ENCODE measurements at places on chromosomes 3 and 15. TPM values are rescaled to one million over a fixed set of nuclear protein-coding genes. Genes with fewer than 3 reads are reported as not detected.

The TF gene
- total RNA-seq: under 0.01 TPM

The OR5AC2 gene
- total RNA-seq: not detected

GRCh38 chr3:166223120-166223519 is 385.9 kb upstream of the BCHE start:
- no peak for DNase-seq

DNA sequence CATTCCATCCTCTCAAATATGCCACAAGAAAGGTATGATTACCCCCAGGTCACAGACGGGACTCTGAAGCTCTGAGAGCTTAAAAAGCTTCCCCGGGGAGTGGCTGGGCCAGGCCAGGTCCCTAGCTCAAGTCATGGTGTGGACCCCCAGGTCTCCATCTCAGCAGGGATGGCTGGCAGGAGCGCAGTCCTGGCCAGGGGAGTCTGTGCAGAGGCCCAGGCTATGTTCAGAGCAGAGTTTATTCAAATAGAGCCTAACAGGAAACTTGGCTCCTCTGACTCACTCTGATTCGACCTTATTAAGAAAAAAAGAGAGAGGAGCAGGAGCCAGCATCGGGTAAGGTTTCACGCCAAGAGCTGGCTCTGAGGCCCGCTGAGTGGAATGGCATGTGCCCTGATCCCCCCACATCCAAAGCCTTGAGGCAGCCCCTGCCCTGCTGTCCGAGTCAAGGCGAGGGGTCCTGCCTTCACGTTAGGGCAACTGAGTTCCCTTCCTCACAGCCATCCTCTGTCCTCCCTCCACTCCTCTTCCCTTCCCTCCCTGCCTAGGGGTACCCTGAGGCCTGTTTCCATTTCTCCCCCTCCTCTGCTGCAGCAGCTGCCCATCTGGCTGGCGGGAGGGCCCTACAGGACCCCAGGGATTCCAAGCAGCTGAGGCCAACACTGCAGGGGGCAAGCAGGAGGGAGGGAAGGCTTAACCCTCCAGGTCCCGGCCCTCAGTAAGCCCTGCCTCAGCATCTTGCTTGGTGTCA is 1.9 kb upstream of the LOXL1 start:
- peak; percentile 83 for DNase-seq

All from myocyte (in vitro differentiated cells).